ENCODE measurements at places on chromosomes 6 and 20.

DNA sequence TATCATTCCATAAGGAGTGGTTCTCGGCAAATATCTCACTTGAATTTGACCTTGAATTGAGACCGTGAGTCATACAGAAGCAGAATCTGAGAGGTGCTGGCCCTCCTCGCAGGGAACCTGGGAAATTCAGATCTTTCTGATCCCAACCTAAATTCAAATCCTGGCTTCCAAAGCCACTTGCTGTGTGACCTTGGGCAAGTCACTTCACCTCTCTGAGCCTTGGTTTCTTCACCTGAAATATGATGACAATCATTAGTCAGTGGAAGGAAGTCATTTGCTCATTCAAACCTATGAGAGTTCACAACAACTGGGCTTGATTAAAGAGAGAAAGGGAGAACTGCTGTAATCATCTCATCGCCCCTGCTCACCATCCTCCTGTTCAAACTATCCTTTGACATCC is 7.2 kb downstream of the BPIFA3 start:
- no peak for DNase-seq

DNA sequence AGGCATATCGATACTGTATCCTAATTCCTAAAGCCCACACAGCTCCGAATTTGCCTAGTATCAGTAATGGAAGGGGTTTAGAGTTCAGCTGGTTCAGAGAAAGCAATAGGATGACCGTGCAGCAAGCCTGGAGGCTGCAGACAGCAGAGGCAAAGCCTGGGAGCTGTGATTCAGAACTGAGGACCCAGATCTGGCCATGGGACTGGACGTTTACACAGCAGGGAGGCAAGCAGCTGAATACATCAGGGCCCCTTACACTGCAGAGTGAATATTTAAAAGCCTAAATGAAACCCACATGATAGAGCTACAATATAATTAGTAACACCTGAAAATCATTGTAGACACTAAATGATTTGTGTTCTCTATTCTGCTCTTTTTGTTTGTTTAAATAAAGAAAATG is 38.0 kb downstream of the ELOVL2 start:
- no peak for DNase-seq

GRCh38 chr20:19859444-19859843 is 101.4 kb downstream of the RIN2 start:
- no peak for DNase-seq

GRCh38 chr20:38343311-38344106 is 2.8 kb upstream of the LBP start:
- no peak for DNase-seq

GRCh38 chr6:4125933-4126864 is 9.2 kb downstream of the ECI2 start:
- no peak for DNase-seq

DNA sequence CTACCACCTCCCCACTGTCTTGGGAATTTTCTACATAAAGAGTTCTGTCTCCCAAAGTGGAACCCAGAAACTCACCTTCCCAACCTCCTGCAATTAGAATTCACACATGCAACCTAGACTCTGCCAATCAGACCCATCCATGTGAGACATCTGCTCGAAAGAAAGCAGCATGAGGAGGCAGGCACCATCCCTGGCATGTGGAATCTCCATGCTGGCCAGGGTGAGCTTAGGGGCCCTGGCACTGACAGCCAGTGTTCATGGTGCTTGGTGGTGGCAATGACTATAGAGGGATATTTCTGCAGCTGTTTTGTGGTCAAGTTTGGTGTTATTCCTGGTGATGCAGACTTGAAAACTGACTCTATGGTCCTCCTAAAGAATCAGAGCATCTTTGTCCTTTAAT is 17.4 kb upstream of the FOXF2 start:
- DNase-seq = no peak

GRCh38 chr6:133244519-133244918 is 3.4 kb downstream of the EYA4 start:
- no peak for DNase-seq

- DNase-seq = no peak
These were observed 15.4 kb upstream of the ERVFRD-1 start for GRCh38 chr6:11126876-11127275.

GRCh38 chr6:4256969-4257368 is 121.6 kb upstream of the ECI2 start:
- DNase-seq = no peak
